Activated T-cell treated with anti-CD3 and anti-CD28 coated beads, Interleukin-2, amount 50 U/mL, for 72 hours (primary cell): ENCODE measurements at places on chromosomes 12 and 14. TPM values are rescaled to one million over a fixed set of nuclear protein-coding genes. Genes with fewer than 3 reads are reported as not detected.

The HOXC12 gene
- not detected for total RNA-seq

The MIP gene
- total RNA-seq = not detected

The OR4K17 gene
- total RNA-seq = not detected

The AVPR1A gene
- total RNA-seq = not detected

The CNTN1 gene
- total RNA-seq = not detected

The NYNRIN gene
- total RNA-seq = 0.09 TPM

The COL2A1 gene
- total RNA-seq = not detected

- no peaks in the 10 kb centered on the region for H3K4me1 ChIP-seq
- no peaks in the 10 kb centered on the region for H3K36me3 ChIP-seq
- H3K27me3 ChIP-seq = peaks cover 17% of the 10 kb centered on the region
- DNase-seq = no peak
These were observed 1.4 kb downstream of the LBHD2 start for GRCh38 chr14:103085106-103086091.

DNA sequence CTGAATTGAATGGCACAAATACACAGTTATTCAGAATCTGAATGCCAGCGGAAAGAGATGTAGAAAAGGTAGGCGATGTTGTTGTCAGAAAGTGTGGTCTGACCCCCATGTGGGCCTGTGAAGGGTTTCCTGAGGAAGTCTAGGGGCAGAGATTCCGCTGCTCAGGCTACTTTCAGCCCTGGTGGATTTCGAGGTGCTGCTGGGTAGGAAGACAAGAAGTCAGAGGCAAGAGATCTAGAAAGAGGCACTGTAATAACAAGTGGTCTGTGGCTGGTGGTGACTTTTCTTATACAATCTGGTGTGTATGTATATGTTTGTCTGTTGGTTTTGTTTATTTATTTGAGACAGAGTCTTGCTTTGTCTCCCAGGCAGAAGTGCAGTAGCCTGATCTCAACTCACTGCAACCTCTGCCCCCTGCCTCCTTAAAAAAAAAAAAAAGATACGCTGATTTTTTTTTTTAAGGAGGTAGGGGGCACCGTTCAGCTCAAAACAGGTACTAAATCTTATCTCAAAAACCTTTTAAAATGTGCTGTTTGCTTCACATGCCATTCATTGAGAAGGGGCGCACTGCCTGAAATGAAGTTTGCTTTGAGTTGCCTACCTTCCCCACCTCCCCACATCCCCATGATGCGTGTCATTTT lies 27.1 kb upstream of the MANSC4 start:
- peak; percentile 15 for DNase-seq
- peaks cover 46% of the 10 kb centered on the region for H3K27me3 ChIP-seq
- no peak overlapping the region for H3K27ac ChIP-seq
- peaks cover 32% of the 10 kb centered on the region for H3K4me1 ChIP-seq
- no peaks in the 10 kb centered on the region for H3K36me3 ChIP-seq

- no peaks in the 10 kb centered on the region for H3K27me3 ChIP-seq
- peak overlapping the region; percentile 52 for H3K4me3 ChIP-seq
- H3K36me3 ChIP-seq = no peaks in the 10 kb centered on the region
- no peak overlapping the region for H3K27ac ChIP-seq
- H3K4me1 ChIP-seq = peaks cover 14% of the 10 kb centered on the region
- no peak for DNase-seq
These were observed 23.3 kb downstream of the DMAC2L start for GRCh38 chr14:50335389-50335788.

DNA sequence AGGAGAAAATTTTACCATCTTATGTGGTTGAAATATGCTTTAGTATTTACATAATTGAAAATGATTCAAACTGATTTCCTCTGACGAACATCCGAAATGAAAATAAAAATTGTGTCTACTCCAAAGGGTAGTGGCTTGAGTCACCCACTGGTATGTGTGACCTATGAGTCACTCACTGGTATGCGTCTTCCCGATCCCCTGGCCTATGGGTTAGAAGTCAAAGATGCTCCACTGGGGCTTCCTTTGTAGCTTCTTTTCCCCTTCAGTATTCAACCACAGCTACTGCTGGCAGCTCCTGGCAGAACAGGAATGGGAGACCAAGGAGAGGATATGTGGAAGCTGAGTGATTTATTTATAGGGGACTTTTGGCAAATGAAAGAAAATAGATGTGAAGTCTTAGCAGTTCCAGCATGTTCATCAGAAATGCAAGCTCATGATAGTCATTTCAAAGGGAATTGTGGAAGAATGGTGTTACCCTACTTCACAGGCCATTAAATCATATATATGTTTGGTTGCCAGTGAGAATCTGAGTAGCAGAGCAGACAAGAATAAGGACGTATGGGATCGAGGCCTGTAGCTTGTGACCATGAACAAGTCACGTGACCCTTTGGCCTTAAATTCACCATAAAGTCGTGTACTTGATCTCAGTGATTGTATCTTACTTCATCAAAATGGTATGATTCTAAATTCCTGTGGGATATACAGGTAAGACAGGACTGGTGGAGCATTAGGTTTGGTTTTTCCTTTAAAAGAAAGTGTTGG lies 108.3 kb downstream of the CRADD start:
- peak; percentile 77 for DNase-seq
- H3K4me1 ChIP-seq = peaks cover 75% of the 10 kb centered on the region
- H3K4me3 ChIP-seq = peak overlapping the region; percentile 69
- H3K27ac ChIP-seq = peak overlapping the region; percentile 93

DNA sequence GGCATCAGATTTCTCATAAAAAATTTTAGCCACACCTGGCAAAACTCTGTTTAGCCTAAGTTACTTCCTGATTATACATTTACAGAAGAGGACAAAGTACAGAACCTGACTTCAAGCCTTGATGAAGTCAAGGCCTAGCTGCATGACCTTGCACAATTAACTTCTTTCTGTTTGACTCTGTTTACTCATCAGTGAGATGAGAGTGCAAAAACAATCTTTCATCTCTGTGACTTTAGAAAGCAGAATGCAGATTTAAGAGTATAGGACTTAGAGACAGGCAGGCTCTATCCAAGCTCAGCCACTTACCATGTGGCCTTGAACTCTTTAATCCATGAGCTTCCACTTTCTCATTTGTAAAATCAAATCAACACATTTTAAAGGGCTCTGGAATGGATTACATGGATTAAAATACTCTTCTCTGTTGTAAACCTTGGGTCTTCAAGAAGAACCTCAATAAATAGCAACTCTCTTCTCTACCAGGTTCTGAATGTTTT lies 1178.9 kb downstream of the FLRT2 start:
- no peaks in the 10 kb centered on the region for H3K36me3 ChIP-seq
- DNase-seq = no peak
- no peaks in the 10 kb centered on the region for H3K27me3 ChIP-seq
- H3K4me3 ChIP-seq = no peak overlapping the region

DNA sequence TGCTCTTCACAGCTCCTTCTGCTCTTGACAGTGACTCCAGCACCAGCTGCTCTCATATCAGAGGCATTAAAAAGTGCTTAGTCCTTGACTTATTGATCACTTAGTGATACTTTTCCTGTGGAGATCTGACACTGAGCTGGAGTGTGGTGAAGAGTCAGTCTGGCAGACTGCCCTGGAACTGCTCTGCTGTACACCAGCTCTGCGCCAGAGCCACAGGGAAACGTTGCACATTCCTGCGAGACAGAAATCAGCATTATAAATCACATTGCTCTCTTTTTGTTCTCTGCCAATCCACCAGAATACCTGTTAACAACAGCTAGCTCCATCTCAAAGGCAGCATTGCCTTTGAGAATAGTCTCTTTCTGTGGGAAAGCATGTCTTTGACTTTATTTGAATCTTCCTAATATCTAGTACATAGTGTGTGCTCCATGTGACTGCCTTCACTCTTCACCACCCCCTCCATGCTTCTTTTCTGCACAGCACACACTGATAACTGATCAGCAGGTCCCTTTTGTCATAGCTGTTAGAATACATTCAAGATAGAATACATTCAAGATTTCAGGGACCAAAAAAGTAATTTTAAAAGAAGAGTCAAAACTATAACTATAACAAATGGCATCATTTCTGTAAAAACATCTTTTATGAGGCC lies 48.2 kb upstream of the VSX2 start:
- H3K4me1 ChIP-seq = no peaks in the 10 kb centered on the region
- no peaks in the 10 kb centered on the region for H3K27me3 ChIP-seq
- H3K27ac ChIP-seq = no peak overlapping the region

GRCh38 chr14:95077345-95077744 lies 80.0 kb downstream of the DICER1 start:
- no peak overlapping the region for H3K27ac ChIP-seq
- H3K4me1 ChIP-seq = no peaks in the 10 kb centered on the region
- no peaks in the 10 kb centered on the region for H3K36me3 ChIP-seq
- DNase-seq = no peak
- no peak overlapping the region for H3K4me3 ChIP-seq
- peaks cover 9% of the 10 kb centered on the region for H3K27me3 ChIP-seq

GRCh38 chr14:102277874-102278630 lies 26.9 kb downstream of the MOK start:
- no peak overlapping the region for H3K4me3 ChIP-seq
- H3K27me3 ChIP-seq = no peaks in the 10 kb centered on the region
- no peaks in the 10 kb centered on the region for H3K36me3 ChIP-seq
- DNase-seq = no peak
- no peaks in the 10 kb centered on the region for H3K4me1 ChIP-seq

GRCh38 chr14:39217214-39217879 lies 16.4 kb upstream of the MIA2 start:
- DNase-seq = no peak
- H3K27me3 ChIP-seq = no peaks in the 10 kb centered on the region
- peak overlapping the region; percentile 65 for H3K27ac ChIP-seq
- H3K36me3 ChIP-seq = no peaks in the 10 kb centered on the region
- H3K4me1 ChIP-seq = peaks cover 18% of the 10 kb centered on the region
- H3K4me3 ChIP-seq = no peak overlapping the region

- no peak overlapping the region for H3K4me3 ChIP-seq
- H3K4me1 ChIP-seq = no peaks in the 10 kb centered on the region
- H3K27me3 ChIP-seq = peaks cover 5% of the 10 kb centered on the region
- DNase-seq = no peak
These were observed 16.4 kb upstream of the SAMD4A start for GRCh38 chr14:54550514-54550913.
